ENCODE measurements at places on chromosomes 4 and X. TPM values are rescaled to one million over a fixed set of nuclear protein-coding genes. Genes with fewer than 3 reads are reported as not detected.

TRAPPC11 gene
- total RNA-seq: 51.1 TPM

DMP1 gene
- not detected for total RNA-seq

TRMT2B gene
- 15.3 TPM for total RNA-seq

DNA sequence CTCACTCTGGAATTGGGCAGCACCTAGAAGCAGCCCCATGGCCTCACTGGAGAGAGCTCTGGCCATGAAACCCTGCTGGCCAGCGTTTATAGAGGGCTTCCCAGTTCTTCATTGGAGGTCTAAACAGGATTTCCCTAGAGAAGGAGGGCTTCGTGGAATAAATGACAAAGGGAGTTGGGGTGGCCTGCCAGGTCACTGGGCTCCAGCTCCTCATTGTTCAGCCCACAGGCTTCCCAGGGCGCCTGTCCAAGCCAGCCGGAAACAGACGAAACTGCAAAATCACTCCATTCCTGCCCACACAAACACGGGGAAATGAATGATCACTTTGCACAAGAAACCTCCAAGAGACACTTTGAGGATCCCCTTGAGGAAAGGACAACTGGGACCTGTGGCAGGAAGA lies 189.7 kb downstream of the TSPAN5 start:
- peaks cover 3% of the 10 kb centered on the region for H3K4me1 ChIP-seq
- DNase-seq: peak; percentile 72
- no peaks in the 10 kb centered on the region for H3K36me3 ChIP-seq
- no peak overlapping the region for H3K27ac ChIP-seq

DNA sequence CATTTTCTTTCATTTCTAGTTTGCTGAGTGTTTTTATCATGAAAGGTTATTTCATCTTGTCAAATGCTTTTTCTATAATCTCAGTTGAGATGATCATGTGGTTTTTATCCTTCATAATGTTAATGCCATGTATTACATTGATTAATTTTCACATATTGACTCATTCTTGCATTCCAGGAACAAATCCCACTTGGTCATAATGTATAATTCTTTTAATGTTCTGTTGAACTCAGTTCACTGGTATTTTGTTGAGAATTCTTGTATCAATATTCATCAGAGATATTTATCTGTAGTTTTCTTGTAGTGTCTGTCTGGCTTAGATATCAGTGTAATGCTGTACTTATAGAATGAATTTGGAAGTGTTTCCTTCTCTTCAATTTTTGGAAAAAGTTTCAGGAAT lies 16.7 kb upstream of the LHFPL1 start:
- DNase-seq: no peak
- no peaks in the 10 kb centered on the region for H3K27me3 ChIP-seq
- H3K36me3 ChIP-seq: no peaks in the 10 kb centered on the region
- H3K4me3 ChIP-seq: no peak overlapping the region
- H3K4me1 ChIP-seq: no peaks in the 10 kb centered on the region

DNA sequence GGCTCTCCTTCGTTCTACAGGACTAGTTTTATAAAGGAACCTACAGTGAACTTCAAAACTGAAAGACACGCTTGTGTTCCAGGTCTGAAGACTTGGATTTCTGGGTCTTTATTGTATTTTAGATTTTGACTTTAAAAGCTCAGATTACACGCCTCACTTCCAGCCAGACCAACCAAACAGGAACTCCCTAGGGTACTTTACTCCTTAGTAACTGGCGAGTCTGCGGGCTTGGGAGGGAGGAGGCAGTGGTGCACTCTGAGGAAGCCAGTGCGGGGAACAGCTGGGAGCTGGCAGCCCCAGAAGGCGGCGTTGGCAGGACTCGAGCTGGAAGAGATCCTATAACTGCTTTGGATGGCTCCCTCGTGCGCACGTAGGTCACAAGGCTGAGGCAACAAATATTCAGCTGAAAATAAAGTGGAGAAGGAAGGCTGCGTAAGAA lies 391 bp upstream of the PHKA1 start:
- no peaks in the 10 kb centered on the region for H3K36me3 ChIP-seq
- peak; percentile 72 for DNase-seq
- no peaks in the 10 kb centered on the region for H3K4me1 ChIP-seq

DNA sequence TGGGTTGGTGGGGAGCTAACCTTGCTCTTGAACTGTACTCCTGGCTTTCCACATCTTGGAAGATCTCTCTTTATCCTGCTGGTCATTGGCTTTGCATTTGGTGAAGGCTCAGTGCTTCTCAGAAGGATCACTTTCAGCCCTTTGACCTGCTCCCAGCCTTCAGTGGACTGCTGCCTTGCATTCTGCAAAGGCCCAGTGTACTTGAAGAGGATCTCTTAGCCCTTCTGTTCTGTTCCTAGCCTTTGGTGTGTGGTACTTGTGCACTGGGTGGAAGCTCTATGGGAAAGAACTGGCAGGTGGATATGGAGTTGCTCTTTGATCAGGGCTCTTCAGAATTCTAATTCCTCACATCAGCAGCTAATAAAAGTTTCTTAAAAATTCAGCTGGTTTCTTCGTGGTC lies 46.5 kb downstream of the FGF2 start:
- no peaks in the 10 kb centered on the region for H3K27me3 ChIP-seq
- no peaks in the 10 kb centered on the region for H3K36me3 ChIP-seq
- H3K4me1 ChIP-seq: peaks cover 2% of the 10 kb centered on the region
- no peak overlapping the region for H3K4me3 ChIP-seq
- H3K27ac ChIP-seq: no peak overlapping the region

DNA sequence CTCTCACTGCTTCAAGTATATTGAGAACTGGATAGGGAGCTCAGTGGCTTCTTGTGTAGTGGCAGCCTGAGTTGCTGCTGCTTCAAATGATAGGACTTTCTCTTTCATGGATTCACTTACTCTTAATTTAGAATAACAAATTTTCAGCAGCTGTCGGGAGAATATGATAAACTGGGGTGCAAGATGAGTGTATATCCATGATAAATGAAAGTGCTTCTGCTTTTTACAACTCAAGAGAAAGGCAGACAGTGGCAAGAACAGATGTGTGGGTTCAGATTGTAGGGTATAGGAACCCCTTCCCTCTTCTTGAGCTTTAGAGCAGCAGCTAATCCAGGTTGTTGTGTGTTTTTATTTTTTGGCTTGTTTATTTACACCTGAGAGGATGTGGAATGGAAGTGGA lies 1.0 kb downstream of the SH3BGRL start:
- no peaks in the 10 kb centered on the region for H3K27me3 ChIP-seq
- no peak overlapping the region for H3K27ac ChIP-seq
- H3K4me1 ChIP-seq: no peaks in the 10 kb centered on the region
- no peaks in the 10 kb centered on the region for H3K36me3 ChIP-seq

- H3K4me3 ChIP-seq: no peak overlapping the region
- no peak for DNase-seq
- no peaks in the 10 kb centered on the region for H3K36me3 ChIP-seq
- no peaks in the 10 kb centered on the region for H3K4me1 ChIP-seq
Observed at GRCh38 chrX:413322-414201, 26.9 kb upstream of the PPP2R3B start.

DNA sequence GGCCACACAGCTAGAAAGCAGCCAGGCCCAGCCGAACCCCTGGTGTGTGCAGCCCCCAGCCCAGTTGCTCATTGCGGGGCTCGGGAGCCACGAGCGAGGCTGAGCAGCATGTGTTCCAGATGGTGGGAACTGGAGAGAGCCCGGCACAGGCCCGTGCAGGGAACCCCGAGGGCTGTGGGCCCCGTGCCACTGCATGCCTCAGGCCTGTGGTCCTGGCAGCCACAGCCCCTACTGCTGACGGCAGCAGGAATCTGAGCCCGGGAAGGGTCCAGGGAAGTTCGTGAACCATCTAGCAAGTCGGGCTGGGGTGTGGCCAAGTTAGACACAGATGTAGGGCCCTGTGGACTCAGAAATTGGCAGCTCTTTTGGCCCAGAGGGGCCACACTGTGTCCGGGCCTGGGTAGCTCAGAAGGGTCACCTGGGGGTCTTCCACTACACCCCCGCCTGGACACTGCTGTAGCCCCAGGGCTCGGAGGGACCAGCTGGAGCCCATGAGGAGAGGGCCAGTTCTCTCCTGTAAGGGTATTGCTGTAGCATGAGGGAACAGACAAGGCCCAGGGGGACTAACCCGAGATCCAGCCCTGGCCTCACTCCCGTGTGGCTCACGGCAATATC lies 12.1 kb downstream of the HTRA3 start:
- no peaks in the 10 kb centered on the region for H3K27me3 ChIP-seq
- H3K4me3 ChIP-seq: no peak overlapping the region
- no peaks in the 10 kb centered on the region for H3K36me3 ChIP-seq
- peak; percentile 85 for DNase-seq

DNA sequence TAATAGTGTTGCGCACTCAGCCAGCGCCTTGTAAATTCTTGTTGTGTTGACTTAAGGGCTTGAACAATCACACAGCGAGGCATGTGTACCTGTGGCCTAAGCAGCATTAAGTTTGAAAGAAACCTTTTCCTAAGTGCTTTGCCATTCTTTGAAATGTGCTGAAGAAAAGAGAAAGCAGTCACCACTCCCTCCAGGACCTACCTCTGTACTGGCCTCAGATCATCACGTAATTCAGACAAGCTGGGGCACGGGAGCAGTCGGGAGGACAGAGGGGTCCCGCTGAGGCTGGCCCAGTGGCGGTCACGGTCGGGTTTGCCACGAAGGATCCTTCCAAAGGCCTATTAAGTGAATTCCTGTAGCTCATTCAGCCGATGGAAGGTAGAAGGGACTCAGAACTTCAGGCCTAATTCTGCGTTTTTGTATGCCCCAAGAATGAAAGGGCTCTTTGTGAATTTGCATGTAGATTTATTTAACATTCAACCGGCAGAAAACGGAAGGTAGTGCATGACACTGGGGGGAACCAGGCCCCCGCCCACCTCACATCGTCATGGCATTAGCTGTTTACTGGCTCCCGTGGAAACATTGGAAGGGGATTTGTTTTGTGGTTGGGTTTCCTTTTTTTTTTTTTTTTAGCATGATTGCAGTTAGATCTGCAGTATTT lies 106.3 kb downstream of the TRAPPC11 start:
- H3K4me3 ChIP-seq: no peak overlapping the region
- no peaks in the 10 kb centered on the region for H3K27me3 ChIP-seq
- H3K4me1 ChIP-seq: no peaks in the 10 kb centered on the region

AFM gene
- 0.15 TPM for total RNA-seq

MAGEC3 gene
- total RNA-seq: not detected

VCX2 gene
- not detected for total RNA-seq

RNF113A gene
- total RNA-seq: 11.9 TPM

CT45A5 gene
- total RNA-seq: 6.4 TPM

DNA sequence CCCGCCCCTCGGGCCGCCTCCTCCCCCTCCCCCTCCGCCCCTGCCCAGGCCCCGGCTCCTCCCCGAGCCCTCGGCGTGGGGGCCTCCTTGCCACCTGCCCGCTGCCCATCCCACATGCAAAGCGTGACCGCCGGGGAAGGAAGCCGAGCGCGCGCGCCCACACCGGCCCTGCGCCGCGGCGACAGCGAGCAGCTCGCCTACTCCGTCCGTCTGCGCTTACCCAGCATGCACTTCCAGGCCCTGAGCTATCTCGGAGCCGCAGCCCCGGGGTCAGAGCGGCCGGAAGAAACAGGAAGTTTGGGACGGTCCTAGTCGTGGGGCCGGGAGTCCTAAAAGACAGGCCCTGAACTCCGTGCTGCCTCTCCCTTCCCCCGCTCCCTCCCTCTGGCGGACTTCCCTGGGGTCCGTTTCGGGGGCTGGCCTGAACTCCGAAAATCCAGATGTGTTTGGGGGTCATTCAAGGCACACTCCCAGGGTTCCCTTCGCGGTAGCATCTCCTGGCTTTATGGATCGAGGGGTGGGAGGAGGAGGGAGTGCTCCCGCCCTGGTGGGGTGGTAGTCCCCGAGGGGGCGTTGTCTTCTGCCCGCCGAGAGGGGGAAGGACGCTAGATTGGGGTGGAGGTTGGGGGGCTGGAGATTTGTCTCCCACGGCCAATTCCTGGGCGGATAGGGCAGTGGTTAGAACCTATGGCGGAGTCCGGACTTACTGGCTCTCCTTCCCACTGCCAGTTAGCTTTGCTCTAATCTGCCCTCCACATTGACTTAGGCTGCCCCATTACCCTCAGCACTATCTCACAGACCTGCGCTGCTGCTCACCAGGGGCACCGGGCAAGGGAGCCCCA lies 25.0 kb upstream of the BCORL1 start:
- DNase-seq: peak; percentile 59
- H3K36me3 ChIP-seq: no peaks in the 10 kb centered on the region

MAGEB2 gene
- not detected for total RNA-seq

ADH1C gene
- total RNA-seq: 7.7 TPM

HS3ST1 gene
- total RNA-seq: 33.6 TPM

GRCh38 chr4:182885738-182886077 lies 31.5 kb downstream of the DCTD start:
- H3K4me3 ChIP-seq: no peak overlapping the region
- no peaks in the 10 kb centered on the region for H3K27me3 ChIP-seq

DAPP1 gene
- total RNA-seq: 1.6 TPM

DNA sequence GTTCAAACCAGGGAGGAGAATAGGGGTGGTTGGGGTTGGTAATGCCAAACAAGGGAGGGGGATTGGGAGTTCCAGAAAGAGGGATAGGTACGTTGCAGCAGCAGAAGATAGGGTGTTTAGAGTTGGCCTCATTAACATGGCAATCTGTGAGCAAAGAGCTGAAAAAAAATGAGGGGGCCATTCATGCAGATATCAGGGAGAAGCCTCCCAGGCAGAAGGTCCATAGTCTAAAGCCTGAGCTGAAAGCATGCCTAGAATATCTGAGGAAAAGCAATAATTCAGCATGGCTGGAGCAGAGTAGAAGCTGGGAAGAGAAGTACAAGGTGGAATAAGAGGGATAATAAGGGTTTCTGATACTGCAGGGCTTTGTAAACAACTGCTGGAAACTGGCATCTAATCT lies 550.9 kb upstream of the LCORL start:
- no peak for DNase-seq
- no peaks in the 10 kb centered on the region for H3K27me3 ChIP-seq
- H3K4me1 ChIP-seq: no peaks in the 10 kb centered on the region

GRCh38 chr4:23909671-23910070 lies 19.8 kb upstream of the PPARGC1A start:
- no peaks in the 10 kb centered on the region for H3K36me3 ChIP-seq
- H3K27me3 ChIP-seq: no peaks in the 10 kb centered on the region
- no peak overlapping the region for H3K27ac ChIP-seq
- no peak overlapping the region for H3K4me3 ChIP-seq
- DNase-seq: no peak
- H3K4me1 ChIP-seq: no peaks in the 10 kb centered on the region

DMRTC1B gene
- 3.4 TPM for total RNA-seq

DNA sequence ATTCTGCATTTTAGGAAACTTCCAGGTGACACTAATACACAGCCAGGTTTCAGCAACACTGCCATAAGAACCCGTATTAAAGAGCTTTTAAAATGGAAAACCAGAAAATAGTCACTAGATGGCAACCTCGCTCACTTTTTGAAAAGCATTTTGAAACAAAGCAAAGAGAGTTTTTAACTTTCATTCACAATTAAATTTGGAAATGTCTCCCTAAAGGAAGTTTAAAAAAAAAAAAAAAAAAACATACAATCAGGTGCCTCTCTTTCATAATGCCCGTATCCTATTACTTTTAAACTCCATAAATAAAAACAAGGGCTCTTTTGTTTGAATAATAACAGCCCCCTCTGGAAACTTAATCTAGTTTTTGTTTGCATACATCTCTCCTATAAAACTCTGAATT lies 20.3 kb downstream of the MEPE start:
- H3K4me3 ChIP-seq: no peak overlapping the region
- no peak for DNase-seq
- no peak overlapping the region for H3K27ac ChIP-seq

Measured in ovary (tissue), 10 donors.